Osteocyte (in vitro differentiated cells): ENCODE measurements at places on chromosomes 1 and 21. TPM values are rescaled to one million over a fixed set of nuclear protein-coding genes. Genes with fewer than 3 reads are reported as not detected.

The DNAJC6 gene
- 50.8 and 53.8 TPM in 2 replicates for total RNA-seq

The TRIM46 gene
- total RNA-seq, result 6.1 and 7.7 TPM in 2 replicates

The JAM2 gene
- 5.9 and 6.1 TPM in 2 replicates for total RNA-seq

The APOBEC4 gene
- total RNA-seq, result not detected in 2 replicates

The PTPRC gene
- not detected in 2 replicates for total RNA-seq

The TRIM67 gene
- 0.32 and 0.39 TPM in 2 replicates for total RNA-seq

The OR6K3 gene
- not detected in 2 replicates for total RNA-seq

The CCDC17 gene
- total RNA-seq, result 2.2 and 2.4 TPM in 2 replicates

- DNase-seq, result peak; percentile 17
Observed at GRCh38 chr1:208536212-208536611, 292.0 kb upstream of the PLXNA2 start.

- no peak for DNase-seq
Observed at GRCh38 chr1:77514921-77515776, 167.3 kb downstream of the ZZZ3 start.

GRCh38 chr1:165898837-165899236, 71.4 kb downstream of the UCK2 start:
- DNase-seq, result no peak

DNA sequence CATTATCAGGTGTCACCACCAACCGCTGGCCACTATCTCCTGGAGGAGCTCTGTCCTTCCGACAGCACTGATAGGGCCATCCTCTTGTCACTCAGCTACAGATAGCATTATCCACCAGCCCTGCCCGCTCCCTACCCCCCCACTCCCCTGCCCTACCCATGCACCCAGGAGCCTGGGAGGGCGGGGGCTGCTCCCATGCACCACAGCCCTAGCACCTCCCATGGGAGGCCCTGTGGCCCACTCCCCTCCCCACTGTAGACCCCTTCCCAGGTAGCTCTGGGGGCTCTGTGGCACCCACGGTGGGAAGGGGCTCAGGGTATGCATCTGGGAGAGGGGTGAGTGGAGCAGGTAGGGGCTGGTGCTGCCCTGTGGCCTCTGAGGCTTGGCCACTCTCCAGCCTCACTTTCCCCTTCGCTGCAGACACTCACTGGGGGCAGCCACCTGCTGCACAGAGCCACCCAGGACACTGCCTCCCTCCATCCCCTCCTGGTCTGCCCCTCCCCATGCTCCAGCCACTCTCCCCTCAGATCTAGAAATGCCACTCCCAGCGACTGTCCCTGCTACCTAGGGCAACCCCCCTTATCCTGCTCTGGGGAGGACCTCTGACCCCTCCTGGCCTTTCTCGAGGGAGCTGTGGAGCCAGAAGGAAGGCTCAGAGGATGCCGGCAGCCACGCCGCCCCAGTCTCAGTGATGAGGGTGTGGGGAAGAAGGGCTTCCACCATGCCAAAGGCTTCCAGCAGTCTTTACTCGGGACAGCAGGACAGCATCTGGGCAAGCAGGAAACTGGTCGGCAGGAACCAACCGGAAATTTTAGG, 58.5 kb downstream of the WNT9A start:
- peak; percentile 73 for DNase-seq

DNA sequence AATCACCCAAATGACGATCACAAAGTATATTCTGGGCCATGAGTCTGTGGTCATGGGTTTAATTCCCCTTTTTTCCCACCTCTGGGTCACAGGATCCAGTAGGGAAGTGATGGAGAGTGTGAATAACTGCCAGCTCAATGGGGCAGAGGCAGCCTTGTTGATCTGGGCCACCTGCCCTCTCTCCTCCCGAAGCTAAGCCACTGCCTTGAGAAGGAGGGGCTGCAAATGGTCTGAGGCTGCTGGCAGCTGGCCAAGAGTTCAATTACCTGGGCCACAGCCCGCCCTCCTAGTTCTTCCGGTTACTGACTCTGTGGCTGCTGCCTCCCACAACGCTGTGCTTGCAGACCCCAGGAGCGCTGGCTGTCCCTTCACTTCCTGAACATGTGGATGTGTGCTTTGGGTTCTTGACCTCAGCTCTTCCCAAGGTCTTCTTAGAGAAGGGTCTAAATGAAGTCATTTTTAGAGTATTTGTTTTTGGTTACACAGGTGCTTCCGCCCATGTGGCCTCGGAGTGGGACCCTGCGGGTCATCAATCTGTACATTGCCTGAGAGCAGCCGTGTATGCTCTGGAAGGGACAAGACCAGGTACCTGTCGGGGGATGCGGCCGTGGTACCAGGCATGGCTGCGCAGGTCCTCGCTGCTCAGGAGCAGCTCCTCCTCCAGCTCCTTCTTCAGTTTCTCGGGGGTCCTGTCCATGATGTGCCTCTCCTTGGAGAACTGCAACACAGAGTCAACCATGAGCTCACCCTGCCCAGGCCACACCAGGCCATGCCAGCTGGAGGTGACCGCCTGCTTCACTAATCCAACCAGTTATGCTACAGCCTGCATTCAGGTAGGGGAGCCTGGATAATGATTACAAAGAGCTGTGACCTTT, 89.7 kb downstream of the BCAR3 start:
- no peak for DNase-seq

DNA sequence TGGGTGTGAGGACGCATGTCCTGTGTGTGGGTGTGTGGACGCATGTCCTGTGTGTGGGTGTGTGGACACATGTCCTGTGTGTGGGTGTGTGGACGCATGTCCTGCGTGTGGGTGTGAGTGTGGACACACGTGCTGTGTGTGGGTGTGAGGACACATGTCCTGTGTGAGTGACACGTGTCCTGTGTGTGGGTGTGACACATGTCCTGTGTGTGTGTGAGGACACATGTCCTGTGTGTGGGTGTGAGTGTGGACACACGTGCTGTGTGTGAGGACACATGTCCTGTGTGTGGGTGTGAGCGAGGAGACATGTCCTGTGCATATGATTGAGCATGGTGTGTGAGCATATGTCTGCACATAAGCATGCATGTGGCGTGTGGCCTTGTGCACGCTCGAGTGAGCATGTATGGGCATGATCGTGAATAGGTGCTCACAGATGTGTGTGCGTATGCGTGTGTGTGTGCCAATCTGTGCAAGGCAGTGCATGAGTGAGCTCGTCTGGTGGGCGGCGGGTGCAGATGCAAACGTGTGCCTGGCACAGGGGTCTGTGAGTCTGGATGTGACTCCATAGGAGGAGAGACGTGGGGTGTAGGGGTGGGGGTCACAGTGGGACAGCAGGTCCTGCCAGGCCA, 25.3 kb downstream of the MEGF6 start:
- no peak for DNase-seq

- DNase-seq, result no peak
Observed at GRCh38 chr1:50109116-50109515, 396 bp downstream of the ELAVL4 start.

GRCh38 chr21:33127154-33127867, 57.4 kb downstream of the OLIG1 start:
- DNase-seq, result no peak

DNA sequence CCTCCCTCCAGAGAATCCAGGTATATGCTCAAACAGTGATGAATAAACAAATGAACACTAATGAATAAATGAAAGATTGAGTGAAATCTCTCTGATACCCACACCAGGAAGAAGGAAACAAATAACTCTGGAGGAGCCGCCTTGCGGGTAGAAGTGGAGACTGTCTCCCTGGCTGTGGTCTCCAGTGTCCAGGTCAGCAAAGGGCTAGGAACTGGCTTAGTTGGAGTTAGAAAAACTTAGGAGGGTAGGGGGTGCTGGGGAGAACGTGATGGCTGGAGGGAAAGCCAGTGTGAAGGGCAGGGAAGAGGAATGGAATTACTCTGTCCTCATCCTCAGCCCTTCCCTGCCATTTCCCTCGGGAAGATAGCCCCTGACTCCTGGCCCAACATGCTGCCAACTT, 537 bp downstream of the RHBDL2 start:
- DNase-seq, result no peak

DNA sequence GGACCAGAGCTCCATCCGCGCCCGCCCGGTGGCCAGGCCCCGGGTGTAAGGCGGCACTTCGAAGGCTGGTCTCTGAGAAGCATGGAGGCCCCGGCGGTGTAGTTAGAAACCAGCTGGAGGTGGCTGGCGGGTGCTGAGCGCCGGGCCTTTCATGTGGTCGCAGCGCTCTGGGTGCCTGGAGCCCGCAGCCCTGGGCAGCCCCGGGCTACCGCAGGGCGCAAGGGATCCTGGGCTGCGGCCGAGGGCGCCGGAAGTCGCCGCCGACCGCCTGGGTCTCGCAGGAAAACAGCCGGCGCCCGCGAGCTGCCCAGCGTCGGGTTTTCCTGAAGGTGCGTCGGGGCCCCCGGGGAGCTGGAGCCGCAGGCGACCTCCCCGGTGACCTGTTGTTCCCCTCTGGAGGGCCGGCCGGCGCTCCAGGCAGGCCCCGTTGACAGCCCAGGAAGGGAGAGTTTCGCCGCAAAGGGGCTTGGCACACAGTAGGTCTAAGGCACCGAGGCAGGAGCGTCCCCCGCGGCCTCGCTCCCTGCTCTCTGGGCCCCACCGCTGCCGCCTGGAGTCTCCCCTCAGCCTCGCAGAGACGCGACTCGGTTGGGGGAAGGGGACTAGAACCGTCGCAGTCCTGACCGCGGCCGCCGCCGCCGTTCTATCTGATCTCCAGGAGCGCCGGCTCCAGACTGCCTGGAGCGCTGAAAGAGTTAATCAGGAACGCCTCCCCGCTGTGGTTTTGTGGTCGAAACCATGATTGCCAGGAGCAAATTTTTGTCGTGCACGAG, 2.7 kb downstream of the GRHL3 start:
- DNase-seq, result no peak

DNA sequence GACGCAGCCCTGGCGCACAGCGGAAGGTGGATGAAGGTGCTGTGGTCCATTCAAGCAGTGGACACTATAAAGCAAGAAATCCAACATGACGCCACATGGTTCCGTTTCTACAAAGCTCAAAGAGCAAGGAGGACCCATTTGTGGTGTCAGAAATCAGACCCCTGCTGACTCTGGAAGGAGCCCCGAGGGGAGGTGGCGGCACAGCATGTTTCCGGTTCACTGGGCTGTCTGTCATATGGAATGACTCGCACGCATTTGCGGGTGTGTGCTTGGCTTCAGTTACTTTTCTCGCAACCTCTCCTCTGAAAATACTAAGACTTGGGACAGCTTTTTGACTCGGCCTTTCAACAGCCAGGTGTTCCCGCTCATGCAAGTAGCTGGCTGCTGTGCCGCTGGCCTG, 29.1 kb upstream of the LRRC47 start:
- no peak for DNase-seq

DNA sequence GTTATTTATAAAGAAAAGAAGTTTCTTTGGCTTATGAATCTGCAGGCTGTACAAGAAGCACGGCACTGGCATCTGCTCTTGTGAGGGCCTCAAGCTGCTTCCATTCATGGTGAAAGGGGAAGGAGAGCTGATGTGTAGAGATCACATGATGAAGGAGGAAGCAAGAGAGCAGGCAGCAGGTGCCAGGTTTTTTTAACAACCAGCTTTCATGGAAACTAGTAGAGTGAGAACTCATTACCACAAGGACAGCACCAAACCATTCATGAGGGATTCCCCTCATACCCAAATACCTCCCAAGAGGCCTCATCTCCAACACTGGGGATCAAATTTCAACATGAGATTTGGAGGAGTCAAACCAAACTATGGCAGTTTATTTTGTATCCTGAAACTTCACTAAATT, 85.8 kb upstream of the CAMK1G start:
- DNase-seq, result no peak

GRCh38 chr1:43648221-43648847, 1.6 kb upstream of the KDM4A start:
- DNase-seq, result no peak

DNA sequence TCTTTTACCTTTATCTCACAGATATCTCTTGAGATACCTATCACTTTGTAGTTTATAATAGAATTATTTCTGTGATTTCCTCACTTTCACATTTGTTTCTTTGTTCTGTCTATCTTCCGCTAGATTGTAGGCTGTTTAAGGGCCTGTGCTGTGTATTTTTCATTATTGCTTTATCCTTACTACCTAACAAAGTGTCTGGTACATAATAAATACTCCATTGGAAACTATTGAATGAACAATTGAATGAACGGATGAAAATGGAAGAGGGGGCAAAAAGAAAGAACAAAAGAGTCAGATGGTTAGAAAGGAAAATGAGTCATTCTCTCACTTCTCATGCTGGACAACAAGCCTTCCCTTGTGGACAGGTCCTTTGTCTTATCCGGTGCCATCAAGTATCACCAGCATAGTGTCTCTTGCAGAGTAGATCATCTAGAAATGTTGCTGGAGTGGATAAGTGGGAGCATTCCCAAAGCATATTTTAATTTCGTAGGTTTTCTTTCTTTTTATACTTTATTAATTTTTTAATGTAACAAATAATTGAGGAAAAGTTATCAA, 159.8 kb downstream of the NEK7 start:
- no peak for DNase-seq

GRCh38 chr1:226988334-226988666, 48.2 kb downstream of the COQ8A start:
- DNase-seq, result no peak

DNA sequence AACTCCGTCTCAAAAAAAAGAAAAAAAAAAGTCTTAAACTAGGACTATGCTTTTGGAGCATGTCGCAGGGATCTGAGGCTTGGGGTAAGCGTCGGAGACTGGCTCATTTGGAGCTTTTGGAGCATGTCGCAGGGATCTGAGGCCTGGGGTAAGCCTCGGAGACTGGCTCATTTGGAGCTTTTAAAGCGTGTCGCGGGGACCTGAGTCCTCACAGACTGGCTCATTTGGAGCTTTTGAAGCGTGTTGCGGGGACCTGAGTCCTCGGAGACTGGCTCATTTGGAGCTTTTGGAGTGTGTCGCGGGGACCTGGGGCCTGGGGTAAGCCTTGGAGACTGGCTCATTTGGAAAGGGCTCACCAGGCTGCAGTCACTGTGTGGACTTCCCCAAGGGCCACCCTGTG, 13.6 kb upstream of the TSPEAR start:
- peak; percentile 59 for DNase-seq

DNA sequence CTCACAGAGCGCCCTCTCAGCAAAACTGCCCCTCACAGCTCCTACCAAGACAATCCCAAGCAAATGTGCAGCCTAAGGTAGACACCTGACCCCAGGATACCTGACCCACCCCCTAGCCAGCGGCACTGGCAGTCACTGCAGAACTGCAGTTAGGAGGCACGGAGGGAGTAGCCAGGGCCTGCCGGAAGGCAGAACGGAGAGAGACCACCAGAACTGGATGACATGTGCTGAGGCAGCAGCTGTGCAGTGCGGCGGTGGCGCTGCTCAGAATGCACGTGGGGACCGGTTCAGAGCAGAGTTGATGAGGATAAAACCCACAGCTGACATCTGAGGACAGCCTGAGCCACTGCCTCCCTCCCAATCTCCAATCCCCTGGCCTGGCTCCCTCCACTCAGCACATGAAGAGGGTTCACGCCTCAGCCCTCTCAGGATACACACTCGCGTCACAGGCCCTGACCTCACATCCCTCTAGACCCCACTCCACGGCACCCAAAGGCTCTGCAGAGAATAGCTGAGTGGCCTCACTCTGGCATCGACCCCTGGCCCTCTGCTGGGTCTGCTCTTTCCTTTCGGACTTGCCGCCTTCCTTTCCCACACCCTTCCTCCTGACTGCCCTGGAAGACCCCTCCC, 29.6 kb downstream of the UBE2G2 start:
- no peak for DNase-seq

DNA sequence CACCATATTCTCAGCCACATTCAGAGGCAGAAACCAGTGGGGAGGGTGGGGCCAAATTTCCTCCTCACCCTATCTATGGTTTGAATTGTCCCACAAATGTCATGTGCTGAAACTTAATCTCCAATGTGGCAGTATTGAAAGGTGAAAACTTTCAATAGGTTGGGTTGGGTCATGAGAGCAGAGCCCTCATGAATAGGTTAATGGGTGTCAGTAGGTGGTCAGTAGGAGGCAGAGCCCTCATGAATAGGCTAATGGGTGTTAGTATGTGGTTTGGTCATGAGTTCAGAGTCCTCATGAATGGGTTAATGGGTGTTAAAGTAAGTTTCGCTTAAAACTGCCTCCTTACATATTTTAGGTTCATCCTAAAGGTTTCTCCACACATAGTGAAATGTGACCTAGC, 170.0 kb downstream of the FCRL5 start:
- no peak for DNase-seq
